ENCODE measurements at places on chromosomes 6 and 20. TPM values are rescaled to one million over a fixed set of nuclear protein-coding genes. Genes with fewer than 3 reads are reported as not detected.

Gene BHLHE23
- not detected for total RNA-seq

Gene GJA10
- not detected for total RNA-seq

Gene KIAA1755
- total RNA-seq = 0.65 TPM

Gene PREX1
- total RNA-seq = 2.1 TPM

Gene MUC21
- not detected for total RNA-seq

Gene EDEM2
- total RNA-seq = 90.3 TPM

Gene KCNQ2
- total RNA-seq = not detected

Gene DEFB132
- not detected for total RNA-seq

Gene KIAA0408
- total RNA-seq = 1.5 TPM

Gene PNLDC1
- not detected for total RNA-seq

Gene NT5E
- 1,188 TPM for total RNA-seq

Gene NDUFAF4
- total RNA-seq = 6.8 TPM

Gene ATP6V1G2
- 3.3 TPM for total RNA-seq

Gene GHRH
- total RNA-seq = not detected

Gene BFSP1
- total RNA-seq = 3.6 TPM

Gene OPN5
- not detected for total RNA-seq

Gene COL9A1
- not detected for total RNA-seq

Gene MOG
- total RNA-seq = not detected

Gene DEFB119
- total RNA-seq = not detected

Gene EYS
- 0.05 TPM for total RNA-seq

Gene DEFB124
- total RNA-seq = not detected

Gene DLK2
- 0.30 TPM for total RNA-seq

Gene ZC2HC1B
- not detected for total RNA-seq

Gene ENPP1
- total RNA-seq = 15.7 TPM

Gene TUBE1
- total RNA-seq = 31.0 TPM

All from smooth muscle cell of the umbilical artery (primary cell).